ENCODE measurements at places on chromosomes 13 and 19.

DNA sequence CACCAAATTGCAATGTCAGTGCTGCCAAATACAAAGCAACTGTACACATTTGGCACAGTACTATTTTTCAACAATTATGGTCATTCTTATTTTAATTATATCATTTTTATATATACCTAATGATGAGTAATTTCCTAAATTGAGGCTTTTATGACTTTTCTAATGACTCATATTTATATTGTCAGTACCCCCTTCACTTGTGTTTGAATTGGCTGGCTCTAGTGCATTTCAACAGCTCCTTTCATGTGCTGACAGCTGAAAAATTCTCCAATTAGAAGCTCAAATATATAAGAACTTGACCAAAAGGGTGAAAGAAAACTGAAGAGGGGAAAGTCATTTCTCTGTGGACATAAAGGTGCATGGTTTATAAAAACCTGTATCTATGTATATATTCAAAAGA lies 263.3 kb downstream of the SLITRK1 start:
- peak; percentile 48 for DNase-seq

- no peak for DNase-seq
Measured at GRCh38 chr13:65677906-65678305, 1552.2 kb downstream of the PCDH9 start.

DNA sequence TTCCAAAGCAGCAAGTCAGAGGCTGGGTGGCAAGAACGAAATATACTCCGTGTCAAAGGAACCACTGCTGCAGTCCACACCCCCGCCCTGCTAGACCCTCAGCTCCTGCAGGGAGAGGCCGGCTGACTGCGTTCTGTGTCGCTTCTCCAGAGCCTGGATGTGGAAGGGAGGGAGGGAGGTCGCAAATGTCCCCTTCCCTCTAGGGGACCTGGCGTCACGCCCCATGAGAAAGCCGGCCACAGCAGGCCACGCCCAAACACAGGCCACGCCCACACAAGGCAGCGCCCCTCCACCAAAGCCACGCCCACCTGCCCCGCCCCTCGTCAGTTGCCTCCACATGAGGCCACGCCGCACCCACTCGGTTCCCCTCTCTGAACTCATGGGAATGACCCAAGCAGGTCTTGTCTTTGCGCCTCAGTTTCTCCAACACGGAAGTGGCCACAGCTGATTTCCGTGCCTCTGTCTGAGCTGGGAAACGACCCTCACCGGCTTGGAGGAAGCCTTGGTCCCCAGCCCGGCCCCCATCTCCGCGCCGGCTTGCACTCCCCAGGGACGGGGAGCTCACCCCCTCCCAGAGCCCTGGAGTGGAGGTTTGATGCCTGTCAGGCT lies 38.4 kb upstream of the TCF3 start:
- DNase-seq: peak; percentile 28

- no peak for DNase-seq
Measured at GRCh38 chr19:32358321-32358720, 12.9 kb downstream of the ZNF507 start.

GRCh38 chr19:45927565-45928261 lies 13.1 kb upstream of the NANOS2 start:
- peak; percentile 88 for DNase-seq

DNA sequence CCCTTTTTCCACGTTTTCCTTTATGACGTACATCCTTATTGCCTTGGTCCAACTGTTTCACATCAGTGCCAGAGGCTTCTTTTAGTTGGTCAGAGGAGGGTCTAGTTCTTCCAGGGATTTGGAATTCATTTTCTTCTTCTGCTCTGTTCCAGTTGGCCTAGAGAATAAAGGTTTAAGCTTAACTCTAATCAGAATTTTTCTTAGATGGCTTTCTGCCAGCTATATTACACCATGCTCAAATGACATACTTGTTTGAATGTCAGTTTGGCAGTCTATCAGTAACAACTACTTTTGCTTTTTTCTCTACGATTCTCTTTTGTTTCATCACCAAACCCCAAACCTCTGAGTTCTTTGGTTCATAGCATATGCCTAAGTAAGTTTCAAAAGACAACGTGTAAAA lies 16.8 kb downstream of the SPART start:
- DNase-seq: no peak

GRCh38 chr19:46220038-46220615 lies 9.4 kb upstream of the IGFL1 start:
- DNase-seq: no peak

- no peak for DNase-seq
Measured at GRCh38 chr19:459724-460511, 915 bp downstream of the SHC2 start.

- DNase-seq: peak; percentile 27
Measured at GRCh38 chr19:54517483-54517882, 14.9 kb downstream of the LAIR2 start.

GRCh38 chr19:5494773-5495172 lies 39.6 kb downstream of the ZNRF4 start:
- DNase-seq: no peak

DNA sequence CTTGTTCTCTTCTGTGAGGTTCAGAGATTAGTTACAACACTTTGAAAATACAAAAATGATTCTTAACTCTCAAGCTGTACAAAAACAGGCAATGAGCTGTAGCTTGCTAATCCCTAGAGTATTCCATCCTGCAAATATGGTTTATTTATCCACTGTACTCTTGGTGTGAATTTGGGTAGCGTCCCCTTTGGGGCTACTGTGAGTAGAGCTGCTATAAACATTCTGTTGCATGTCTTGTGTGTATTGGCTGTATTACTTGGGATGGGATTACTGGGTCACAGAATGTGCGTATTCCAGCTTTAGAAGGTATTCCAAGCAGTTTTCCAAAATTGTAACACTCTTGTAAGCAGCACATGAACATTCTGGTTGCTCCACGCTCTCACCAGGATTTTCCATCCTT lies 33.5 kb downstream of the GPR12 start:
- DNase-seq: no peak

- peak; percentile 58 for DNase-seq
Measured at GRCh38 chr13:50761406-50761805, 82.1 kb downstream of the DLEU7 start.

GRCh38 chr13:26061947-26062346 lies 10.1 kb upstream of the SHISA2 start:
- peak; percentile 86 for DNase-seq

GRCh38 chr19:3073931-3074595 lies 11.8 kb upstream of the TLE5 start:
- DNase-seq: no peak

- no peak for DNase-seq
Measured at GRCh38 chr13:107450931-107451330, 764.4 kb downstream of the LIG4 start.

- no peak for DNase-seq
Measured at GRCh38 chr13:46996316-46997030, 99.6 kb upstream of the HTR2A start.

DNA sequence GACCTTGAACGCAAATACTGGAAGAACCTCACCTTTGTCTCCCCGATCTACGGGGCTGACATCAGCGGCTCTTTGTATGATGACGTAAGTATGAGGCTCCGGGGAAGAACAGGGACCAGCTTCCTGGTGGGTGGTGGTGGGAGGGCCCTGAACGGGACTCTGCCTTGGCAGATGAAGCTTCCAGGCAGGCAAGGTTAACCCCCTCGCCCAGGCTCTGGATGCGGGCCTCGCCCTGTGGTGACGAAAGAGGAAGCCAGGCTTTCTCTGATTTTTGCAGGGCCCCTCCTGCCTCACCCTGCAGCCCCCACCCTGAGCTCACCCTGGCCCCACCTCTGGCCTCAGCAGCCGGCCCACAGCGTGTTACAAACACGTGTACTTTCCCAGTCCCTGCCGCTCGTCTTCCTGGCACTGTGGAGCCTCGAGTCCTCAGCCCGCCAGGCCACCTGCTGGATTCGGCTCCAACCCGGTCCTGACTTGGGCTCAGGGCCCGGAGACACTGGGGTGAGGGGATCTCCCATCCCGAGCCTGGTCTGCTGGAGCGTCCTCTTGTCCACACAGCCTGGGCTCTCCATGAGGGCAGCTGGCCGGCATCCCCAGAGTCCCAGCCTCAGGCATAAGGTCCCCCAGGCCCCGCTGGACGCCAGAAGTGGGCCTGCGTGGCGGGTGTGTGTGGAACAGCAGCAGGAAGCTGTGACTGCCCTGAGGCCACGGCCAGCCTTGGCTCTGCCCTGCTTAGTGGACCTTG lies 72.4 kb downstream of the KDM4B start:
- no peak for DNase-seq

DNA sequence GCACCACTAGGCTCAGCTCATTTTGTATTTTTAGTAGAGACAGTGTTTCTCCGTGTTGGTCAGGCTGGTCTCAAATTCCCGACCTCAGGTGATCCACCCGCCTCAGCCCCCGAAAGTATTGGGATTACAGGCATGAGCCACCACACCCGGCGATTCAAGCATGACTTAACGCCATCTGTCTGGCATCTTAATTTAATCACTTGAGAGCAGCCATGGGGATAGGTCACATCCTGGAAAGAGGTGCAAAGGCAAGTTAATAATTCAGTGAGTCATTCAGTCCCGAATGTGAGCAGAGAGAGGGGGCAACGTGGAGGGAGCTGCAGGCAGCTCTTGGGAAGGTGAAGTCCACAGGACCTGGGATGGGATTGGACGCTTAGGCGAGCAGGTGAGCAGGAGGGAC lies 31.7 kb upstream of the USP29 start:
- DNase-seq: no peak

DNA sequence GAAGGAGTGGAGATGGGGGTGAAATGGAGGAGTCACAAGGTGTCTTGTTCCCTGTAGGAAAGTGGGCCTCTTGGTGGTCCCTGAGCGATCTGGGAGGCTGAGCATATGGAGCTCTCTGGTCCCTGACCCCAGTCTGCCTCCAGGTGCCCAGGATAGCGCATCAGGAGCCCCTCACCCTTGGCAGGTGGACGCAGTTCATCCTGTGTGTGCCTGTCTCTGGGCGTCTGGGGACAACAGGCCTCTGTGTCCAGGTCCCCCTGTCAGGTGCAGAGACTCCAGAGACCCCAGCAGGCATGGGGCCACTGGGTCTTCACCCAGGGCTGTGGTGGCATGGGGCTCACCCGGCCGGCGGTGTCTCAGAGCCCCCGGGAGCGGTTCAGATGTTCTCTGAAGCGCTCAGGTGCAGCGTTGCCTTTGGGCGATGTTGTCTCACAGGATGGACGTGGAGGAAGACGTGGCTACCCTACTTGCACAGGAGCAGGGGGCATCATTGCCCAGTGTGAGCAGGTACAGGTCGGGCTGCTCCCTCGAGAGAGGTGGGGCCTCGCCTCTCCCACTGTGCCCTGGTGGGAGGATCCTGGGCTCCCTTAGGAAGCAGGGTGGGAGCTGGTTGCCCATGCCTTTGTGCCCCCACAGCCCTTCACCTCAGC lies 58.1 kb upstream of the TPM4 start:
- no peak for DNase-seq
